Urinary bladder (tissue), 4 donors: ENCODE measurements at places on chromosomes 12 and 14.

- no peak for DNase-seq
Observed at GRCh38 chr14:67513631-67514108, 19.4 kb upstream of the PLEKHH1 start.

DNA sequence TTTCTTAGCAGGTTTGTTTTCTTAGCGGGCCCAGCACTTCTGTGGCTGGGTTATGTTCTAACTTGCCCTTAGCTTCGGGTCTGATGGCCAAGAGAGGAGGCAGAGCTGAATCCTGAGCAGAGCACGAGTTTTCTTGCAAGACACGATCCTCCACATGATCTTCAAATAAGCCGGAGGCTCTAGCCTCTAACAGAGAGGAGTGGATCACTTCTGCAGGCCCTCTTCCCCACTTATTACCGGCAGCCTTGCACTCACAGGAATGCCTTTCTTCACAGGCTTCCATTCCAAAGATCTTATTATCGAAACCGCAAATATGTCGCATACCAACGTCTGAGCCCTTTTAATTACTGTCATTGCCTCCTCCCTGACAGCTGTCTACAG lies 79.5 kb downstream of the SINHCAF start:
- DNase-seq, result no peak

GRCh38 chr12:124537525-124538193 lies 29.8 kb downstream of the NCOR2 start:
- no peak for DNase-seq

DNA sequence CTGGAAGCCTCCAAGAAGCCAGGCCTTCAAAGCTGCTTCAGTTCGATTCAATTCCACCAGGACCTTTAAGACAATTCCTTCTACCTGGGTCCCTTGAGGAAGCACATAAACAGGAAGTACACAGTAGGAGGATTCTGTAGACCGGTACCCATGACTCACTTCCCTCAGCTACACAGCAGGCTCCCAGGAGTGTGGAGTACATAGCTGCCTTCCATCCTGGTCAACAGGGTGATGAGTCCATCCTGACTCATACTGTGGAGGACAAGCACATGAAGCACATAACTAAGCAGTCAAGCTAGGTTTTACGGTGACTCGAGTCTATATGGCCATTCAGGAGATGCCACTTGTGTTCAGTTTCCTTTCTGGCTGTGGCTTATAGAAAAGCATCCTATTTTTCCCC lies 197.6 kb upstream of the RBM19 start:
- DNase-seq, result no peak

GRCh38 chr12:6452245-6452943 lies 552 bp downstream of the TAPBPL start:
- no peak for DNase-seq
